Non-pigmented ciliary epithelial cell (primary cell): ENCODE measurements at places on chromosomes 7 and 10.

GRCh38 chr7:144786079-144786478 lies 49.8 kb downstream of the TPK1 start:
- DNase-seq = no peak

- no peak for DNase-seq
These were observed 174.0 kb upstream of the NEBL start for GRCh38 chr10:21071001-21071673.

DNA sequence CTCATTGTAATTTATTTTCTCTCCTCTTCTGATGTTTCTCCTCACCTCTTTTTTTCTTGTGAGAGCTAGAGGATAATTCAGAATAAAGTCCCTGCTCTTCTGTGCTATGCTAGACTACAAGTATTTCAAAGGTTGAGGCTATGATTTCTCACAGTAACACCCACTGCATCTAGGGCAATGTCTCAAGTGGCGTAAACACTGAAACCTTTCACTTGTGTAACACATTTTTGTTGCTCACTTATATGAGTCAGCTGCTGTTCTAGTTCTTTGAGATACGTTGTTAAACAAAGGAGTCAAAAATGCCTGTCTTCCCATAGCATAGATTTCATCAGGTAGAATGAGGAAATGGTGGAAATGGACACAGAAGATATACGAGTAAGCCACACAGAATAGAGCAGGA lies 305.1 kb upstream of the PITRM1 start:
- DNase-seq = no peak

DNA sequence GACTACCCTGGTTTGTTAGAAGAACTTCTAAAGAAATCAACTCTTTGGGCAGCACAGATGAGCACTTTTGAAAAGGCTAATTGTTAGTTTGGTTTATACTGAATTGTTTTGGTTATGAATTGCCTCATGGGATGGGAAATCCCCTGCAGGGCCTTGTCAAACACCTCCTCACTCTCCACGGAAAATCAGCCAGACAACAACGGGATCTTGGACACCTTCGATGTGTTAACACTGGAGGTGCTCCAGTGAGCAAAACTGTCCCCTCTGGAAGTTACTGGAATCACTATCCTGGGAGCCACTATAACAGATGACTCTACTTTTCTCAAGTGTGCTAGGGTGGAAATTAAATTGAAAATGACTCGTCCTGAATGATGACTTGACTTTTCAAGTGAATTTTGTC lies 38.7 kb downstream of the CDK6 start:
- DNase-seq = no peak

GRCh38 chr7:129824291-129825208 lies 128.2 kb downstream of the UBE2H start:
- DNase-seq = no peak

DNA sequence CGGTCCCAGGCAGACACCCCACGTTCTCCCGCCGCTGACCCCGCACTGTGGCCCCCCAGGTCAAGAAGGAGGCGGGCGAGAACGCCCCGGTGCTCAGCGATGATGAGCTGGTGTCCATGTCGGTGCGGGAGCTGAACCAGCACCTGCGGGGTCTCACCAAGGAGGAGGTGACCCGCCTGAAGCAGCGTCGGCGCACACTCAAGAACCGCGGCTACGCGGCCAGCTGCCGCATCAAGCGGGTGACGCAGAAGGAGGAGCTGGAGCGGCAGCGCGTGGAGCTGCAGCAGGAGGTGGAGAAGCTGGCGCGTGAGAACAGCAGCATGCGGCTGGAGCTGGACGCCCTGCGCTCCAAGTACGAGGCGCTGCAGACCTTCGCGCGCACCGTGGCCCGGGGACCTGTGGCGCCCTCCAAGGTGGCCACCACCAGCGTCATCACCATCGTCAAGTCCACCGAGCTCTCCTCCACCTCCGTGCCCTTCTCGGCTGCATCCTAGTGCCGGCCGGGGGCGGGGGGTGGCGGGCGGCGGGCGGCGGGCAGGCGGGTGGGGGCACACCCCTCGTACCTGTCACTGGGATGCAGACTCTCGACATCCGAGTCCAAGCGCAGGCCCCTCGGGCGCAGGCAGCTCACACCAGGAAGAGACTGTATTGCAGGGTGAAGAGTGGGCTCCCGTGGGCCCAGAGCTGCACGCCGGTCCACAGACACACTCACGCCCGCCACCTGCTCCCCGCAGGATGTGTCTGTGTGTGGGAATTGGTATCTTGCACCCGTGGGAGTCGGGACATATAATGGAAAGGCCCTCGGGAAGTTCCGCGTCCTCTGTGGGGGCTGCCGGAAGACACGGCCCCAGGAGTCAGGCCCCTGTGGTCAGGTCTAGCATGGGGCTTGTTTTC lies 9.6 kb downstream of the MAFK start:
- DNase-seq = no peak

GRCh38 chr10:104274762-104275721 lies 6.1 kb downstream of the GSTO2 start:
- DNase-seq = no peak

DNA sequence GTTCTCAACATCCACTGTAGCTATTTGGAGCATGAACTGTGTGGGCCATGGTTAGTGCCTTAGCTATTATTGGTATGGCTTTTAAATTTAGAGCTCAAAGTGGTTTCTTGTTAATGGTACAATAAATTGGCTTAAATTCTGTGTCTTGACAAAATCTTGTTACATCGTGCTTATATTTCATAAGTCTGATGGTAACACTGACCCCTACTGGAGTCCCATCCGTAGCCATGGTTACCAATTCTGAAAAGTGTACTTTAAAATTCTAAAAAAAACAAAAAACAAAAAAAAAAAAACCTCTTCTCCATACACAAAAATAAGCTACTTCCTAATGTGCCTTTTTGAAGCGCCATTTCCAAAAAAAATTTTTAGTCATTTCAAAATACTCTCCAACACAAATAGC lies 6.4 kb upstream of the RPP30 start:
- DNase-seq = no peak

DNA sequence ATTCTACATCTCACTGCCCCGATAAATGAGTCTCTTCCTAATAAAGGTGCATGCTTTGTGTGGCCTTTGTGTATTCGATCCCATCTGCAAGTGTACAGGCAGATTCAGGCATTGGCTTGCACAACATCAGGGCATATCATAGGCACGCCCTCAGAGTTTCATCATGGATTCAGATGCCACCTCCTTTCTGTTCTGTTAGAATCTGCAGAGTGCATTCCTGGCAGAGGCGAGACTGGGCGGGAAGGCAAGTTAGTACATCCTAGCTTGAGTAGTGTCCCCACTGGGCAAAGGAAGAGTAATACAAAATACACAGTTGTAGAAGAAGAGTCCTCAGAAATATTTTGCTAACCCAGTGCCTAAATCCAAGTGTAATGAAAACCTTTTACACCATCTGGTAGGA lies 346.5 kb upstream of the GALNT17 start:
- DNase-seq = no peak

- no peak for DNase-seq
These were observed 134.6 kb downstream of the CHRM2 start for GRCh38 chr7:137003086-137003485.

- no peak for DNase-seq
These were observed 603.8 kb upstream of the LRRTM3 start for GRCh38 chr10:66321723-66322665.

- no peak for DNase-seq
These were observed 133.7 kb upstream of the GJD4 start for GRCh38 chr10:35471435-35471834.

- DNase-seq = no peak
These were observed 997 bp upstream of the ZNF138 start for GRCh38 chr7:64793106-64793755.

- no peak for DNase-seq
These were observed 871 bp downstream of the SPOCK2 start for GRCh38 chr10:72087392-72087968.

DNA sequence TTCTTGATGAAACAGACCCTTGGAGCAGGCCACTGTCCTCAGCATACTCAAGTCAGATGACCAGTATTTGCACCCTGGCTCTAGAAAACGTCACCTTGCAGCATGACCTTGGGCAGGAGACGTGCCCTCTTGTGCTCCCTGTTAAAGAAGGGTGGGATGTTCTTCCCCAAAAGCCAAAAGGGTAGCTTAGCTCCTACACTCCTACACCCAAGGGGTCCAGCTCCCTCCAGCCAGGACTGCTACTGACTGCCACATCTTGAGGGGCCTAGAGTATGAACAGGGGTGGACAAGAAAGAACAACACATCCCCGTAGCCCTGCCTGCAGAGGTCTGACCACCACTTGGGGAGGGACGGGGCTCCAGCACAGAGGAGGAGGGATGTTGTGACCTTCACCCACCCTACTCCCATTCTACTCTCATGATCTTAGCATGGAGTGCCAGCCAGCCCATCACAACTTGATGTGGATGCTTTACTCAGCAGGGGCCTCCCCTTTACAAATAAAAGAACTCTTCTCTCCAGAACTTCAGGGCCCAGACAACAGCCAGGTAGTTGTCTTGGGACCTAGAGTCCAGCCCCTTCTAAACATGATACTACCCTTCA lies 165.3 kb upstream of the ZMIZ1 start:
- DNase-seq = no peak

DNA sequence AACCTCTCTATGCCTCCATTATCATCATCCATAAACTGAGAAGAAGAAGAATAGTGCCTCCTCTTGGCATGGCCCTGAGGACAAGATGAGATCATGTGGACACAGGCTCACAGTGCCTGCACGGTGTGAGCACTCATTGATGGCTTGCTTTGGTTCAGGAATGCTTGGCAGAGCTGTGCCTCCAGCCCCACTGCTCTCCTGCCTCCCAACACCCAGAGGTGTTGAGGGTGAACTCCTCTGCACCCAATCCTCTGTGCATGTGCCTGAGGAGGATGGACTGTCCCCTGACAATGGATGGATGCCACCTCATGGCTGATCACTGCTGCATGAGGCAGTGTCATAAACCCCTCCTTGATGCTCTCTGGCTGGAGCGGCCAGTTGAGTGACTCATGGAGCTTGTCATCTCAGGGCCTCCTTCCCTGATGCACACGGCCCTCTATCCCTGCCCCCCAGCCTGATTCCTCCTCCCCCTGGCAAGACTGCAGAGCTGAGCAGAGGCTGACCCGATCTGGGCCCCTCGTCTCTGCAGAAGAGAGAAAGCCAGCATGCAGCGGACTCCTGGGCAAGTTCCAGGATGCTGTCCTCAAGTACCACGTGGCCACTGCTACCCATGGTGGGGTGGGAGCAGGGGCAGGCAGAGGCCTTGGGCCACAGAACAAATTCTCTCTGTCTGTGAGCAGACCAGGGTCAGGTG lies 136.3 kb downstream of the KCNMA1 start:
- DNase-seq = no peak

- no peak for DNase-seq
These were observed 149.2 kb upstream of the GHITM start for GRCh38 chr10:83990126-83990525.

- DNase-seq = no peak
These were observed 45.0 kb downstream of the DENND2A start for GRCh38 chr7:140595468-140596092.

- DNase-seq = no peak
These were observed 41.6 kb upstream of the GSAP start for GRCh38 chr7:77457779-77458178.

DNA sequence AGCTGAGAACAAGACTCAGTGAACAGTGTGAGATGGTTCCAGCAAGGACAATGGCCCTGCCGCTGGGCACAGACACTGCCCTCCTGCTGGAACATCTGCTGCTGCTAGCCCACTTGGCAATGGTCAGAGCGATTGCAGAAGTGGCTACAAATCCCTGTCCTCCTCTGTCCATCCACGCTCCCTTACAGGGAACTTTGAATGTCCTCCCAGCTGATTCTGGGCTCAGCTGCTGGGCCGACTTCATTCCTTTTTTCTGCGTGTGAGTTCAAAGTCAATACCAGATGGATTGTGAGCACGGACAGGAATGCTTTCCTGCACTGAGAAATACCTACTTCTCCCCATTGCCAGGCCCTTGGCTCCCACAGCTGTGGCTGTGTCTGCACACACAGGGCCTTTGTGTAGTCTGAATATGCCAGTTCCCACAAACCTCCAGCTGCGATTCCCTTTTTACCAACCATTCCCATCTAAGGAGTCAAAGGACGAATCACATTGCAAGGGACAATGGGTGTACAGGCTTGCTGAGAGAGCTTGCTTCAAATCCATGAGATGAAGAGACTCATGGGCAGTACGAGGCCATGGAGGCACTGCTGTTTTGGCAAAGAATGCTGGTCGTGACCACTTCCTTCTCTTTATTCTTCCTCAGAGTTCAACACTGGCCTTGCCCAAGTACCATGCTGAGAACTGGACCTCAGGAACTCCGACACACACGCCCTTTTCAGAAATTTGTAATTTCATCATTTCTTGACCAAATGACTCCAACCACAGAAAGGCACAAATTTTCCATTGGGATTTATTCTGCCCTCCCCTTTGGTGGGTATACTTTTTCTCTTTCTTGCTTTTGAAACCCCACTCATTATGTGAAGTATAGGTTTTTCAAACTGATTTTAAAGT lies 44.2 kb downstream of the BPGM start:
- DNase-seq = no peak

DNA sequence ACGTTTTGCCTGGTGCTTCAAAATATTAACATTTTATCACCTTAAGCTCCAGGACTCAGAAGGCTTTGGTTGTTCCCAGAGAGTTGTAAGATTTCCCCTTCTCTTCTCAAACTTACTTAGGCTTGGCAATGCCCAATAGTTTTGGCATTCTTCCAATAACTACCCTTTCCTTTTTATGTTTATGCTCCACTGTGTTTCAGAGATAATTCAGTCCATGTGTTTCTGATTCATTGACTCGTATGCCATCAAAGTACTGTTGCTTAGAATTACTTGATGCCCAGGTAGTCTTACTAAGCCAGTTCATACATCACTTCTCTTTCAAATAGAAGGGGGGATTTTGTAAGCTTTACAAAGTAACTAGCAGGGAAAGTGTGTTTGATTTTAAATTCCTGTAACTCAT lies 66.6 kb downstream of the AGMO start:
- no peak for DNase-seq

GRCh38 chr7:24825931-24826661 lies 68.8 kb upstream of the GSDME start:
- DNase-seq = no peak

- DNase-seq = no peak
These were observed 318.0 kb downstream of the PAXIP1 start for GRCh38 chr7:154684666-154685563.

GRCh38 chr7:98233219-98234070 lies 18.6 kb downstream of the TECPR1 start:
- DNase-seq = no peak
